T-helper 2 cell treated with Interferon-gamma antibody and Interleukin-4, amounts not matched to agents 100 ng/mL and 5 ng/mL, for 36 hours (primary cell): ENCODE measurements at places on chromosomes 3 and 15. TPM values are rescaled to one million over a fixed set of nuclear protein-coding genes. Genes with fewer than 3 reads are reported as not detected.

KLHL6 gene
- total RNA-seq = 31.7 and 32.5 TPM in 2 replicates

MCCC1 gene
- total RNA-seq = 20.7 and 22.3 TPM in 2 replicates

NMNAT3 gene
- 0.41 and 0.80 TPM in 2 replicates for total RNA-seq

ILDR1 gene
- total RNA-seq = 0.43 TPM in 2 replicates

ZNF501 gene
- total RNA-seq = 1.8 and 1.9 TPM in 2 replicates

ZNF860 gene
- 0.14 and 0.16 TPM in 2 replicates for total RNA-seq
